ENCODE measurements at places on chromosomes 2 and 18. TPM values are rescaled to one million over a fixed set of nuclear protein-coding genes. Genes with fewer than 3 reads are reported as not detected.

NAT8 gene
- not detected for polyA plus RNA-seq

PID1 gene
- polyA plus RNA-seq: 2.7 TPM

ACVR1C gene
- not detected for polyA plus RNA-seq

KCNF1 gene
- polyA plus RNA-seq: 4.2 TPM

- no peak for DNase-seq
Measured at GRCh38 chr2:79734518-79734917, 221.7 kb downstream of the CTNNA2 start.

- DNase-seq: no peak
Measured at GRCh38 chr18:66867653-66868052, 263.8 kb upstream of the CDH19 start.

DNA sequence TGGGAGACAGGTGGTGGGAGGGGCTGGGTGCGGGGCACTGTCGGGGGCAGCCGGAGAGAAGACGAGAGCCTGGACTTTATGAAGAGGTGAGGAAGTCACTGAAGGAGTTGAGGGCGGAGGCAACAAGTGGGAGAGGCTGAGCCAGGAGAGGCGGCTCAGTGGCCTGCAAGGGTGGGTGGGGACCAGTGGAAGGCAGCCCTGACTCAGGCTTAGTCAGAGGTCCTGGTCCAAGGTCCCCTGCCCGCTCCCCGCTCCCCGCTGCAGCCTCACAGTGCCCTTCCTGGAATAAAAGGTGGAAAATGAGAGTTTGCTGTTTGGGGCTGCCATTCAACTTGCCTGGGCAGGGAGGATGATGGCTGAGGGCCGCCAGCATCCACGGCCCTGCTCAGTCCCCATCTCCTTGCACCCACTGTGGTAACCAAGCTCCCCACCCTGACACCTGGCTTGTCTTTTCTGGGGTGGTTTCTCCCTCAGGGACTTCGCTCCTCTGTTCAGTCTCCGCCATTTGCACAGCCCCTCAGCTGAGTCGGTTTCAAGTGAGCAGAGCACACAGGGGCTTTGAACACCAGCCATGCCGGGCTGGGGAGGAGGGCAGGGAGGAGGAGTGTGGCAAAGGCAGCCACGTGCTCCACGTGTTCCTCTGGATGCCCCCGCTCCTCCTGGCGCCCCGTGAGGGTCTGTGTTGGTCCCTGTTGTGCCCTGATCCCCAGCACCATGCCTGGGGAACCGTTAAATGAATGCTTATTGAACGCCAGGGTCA lies 13.7 kb upstream of the RALB start:
- peak; percentile 86 for DNase-seq

DNA sequence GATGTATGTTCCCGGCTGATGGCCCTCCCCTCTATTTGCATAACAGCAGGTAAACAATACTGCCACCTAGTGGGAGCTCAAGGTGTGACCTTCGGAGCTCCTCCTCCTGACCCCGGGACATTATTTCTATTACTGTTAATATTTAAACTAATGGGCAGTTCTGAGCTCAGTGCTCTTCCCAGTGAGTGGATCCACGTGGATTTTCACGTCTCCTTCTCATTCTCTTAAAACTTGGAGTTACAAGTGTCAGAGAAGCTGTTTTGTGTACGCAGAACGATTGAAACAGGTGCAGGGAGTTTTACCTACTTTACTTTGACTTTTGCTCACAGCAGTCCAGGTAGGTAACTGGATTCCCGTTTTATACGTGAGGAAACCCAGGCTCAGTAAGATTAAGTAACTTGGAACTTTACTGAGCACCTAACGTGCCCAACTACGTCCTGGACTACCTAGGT lies 127.3 kb downstream of the PRKCE start:
- peak; percentile 77 for DNase-seq

GRCh38 chr18:51074605-51075004 lies 44.6 kb downstream of the SMAD4 start:
- DNase-seq: no peak
